Endothelial cell of coronary artery (primary cell): ENCODE measurements at places on chromosomes 7 and 10. TPM values are rescaled to one million over a fixed set of nuclear protein-coding genes. Genes with fewer than 3 reads are reported as not detected.

HPSE2 gene
- total RNA-seq: not detected in 2 replicates

LIPJ gene
- total RNA-seq: under 0.01 TPM in 1 of 2 replicates, not detected in the other

MRPS16 gene
- total RNA-seq: 49.2 and 67.1 TPM in 2 replicates

CD36 gene
- 0.38 and 1.5 TPM in 2 replicates for total RNA-seq

SHH gene
- 0.38 and 0.72 TPM in 2 replicates for total RNA-seq

HK1 gene
- 143 and 205 TPM in 2 replicates for total RNA-seq

TMEM254 gene
- 4.1 and 5.1 TPM in 2 replicates for total RNA-seq

GHRHR gene
- total RNA-seq: 0.27 TPM in 1 of 2 replicates, not detected in the other

ETV1 gene
- 2.0 and 5.4 TPM in 2 replicates for total RNA-seq

TEX47 gene
- not detected in 2 replicates for total RNA-seq

OR2A42 gene
- total RNA-seq: 0.09 TPM in 1 of 2 replicates, not detected in the other

OR2A1 gene
- total RNA-seq: under 0.01 TPM in 1 of 2 replicates, not detected in the other

RBM20 gene
- 0.09 and 0.27 TPM in 2 replicates for total RNA-seq

CUL2 gene
- total RNA-seq: 27.7 and 32.8 TPM in 2 replicates
